ENCODE measurements at places on chromosomes 7 and 10. TPM values are rescaled to one million over a fixed set of nuclear protein-coding genes. Genes with fewer than 3 reads are reported as not detected.

Gene ANKIB1
- 20.1 TPM for total RNA-seq

DNA sequence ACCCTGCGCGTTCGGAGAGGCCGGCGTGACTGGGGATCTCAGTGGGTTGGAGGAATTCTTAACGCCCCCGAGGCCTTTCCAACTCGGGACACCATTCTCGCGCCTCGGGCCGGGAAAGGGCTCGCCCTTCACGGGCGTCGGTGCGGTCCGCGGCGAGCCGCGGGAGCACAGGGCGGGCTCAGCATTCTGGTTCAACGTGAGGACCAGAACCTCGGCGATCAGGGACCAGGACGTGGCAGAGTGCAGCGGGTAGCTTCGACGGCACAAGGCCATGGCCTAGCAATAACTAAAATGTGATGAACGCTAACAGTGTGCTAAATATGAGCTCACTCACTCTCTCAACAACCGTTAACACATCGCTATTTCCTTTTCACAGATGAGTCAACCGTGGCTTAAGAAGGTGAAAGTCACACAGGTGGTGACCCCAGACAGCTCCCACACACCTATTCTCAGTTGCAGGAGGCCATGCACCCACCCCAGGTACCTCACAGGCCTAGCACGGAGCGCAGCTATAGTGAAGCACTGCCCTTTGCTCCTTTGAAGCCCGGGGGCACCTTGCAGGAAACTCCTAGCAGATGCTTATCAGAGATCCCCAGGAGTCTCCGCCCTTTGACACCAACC lies 4.5 kb upstream of the EMX2 start:
- DNase-seq, result no peak
- H3K36me3 ChIP-seq, result no peaks in the 10 kb centered on the region
- H3K27ac ChIP-seq, result no peak overlapping the region
- peaks cover 54% of the 10 kb centered on the region for H3K4me1 ChIP-seq
- peaks cover 61% of the 10 kb centered on the region for H3K27me3 ChIP-seq

GRCh38 chr10:129914960-129915359 lies 49.1 kb downstream of the EBF3 start:
- no peaks in the 10 kb centered on the region for H3K27me3 ChIP-seq
- no peaks in the 10 kb centered on the region for H3K4me1 ChIP-seq
- H3K4me3 ChIP-seq, result no peak overlapping the region

DNA sequence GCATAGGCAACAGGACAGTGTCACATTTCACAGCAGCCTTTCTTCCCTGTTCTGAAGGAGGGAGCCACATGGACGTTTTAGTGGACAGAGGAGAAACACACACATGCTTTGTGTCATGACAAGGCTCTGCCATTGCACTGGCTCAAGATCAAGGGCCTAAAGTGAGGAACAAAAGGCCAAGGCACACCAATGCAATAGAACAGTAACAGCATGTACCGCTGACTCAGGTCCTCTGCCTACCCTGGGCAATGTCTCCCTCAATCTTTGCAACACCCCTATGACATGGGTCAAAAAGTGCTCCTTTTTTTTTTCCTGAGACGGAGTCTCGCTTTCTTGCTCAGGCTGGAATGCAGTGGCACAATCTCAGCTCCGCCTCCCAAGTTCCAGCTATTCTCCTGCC lies 57.8 kb upstream of the SDK1 start:
- peaks cover 4% of the 10 kb centered on the region for H3K4me1 ChIP-seq
- H3K4me3 ChIP-seq, result no peak overlapping the region
- H3K27ac ChIP-seq, result no peak overlapping the region
- no peaks in the 10 kb centered on the region for H3K36me3 ChIP-seq
- no peak for DNase-seq
- H3K27me3 ChIP-seq, result no peaks in the 10 kb centered on the region
